DND-41 (cell line): ENCODE measurements at places on chromosomes 7 and 10.

GRCh38 chr7:52838981-52839411 lies 196.4 kb upstream of the POM121L12 start:
- no peak overlapping the region for H3K27ac ChIP-seq
- DNase-seq = no peak
- H3K36me3 ChIP-seq = no peaks in the 10 kb centered on the region
- H3K4me3 ChIP-seq = no peak overlapping the region
- H3K27me3 ChIP-seq = no peaks in the 10 kb centered on the region
- H3K4me1 ChIP-seq = no peaks in the 10 kb centered on the region

- no peaks in the 10 kb centered on the region for H3K27me3 ChIP-seq
- H3K4me1 ChIP-seq = peaks cover 44% of the 10 kb centered on the region
- no peak for DNase-seq
- peak overlapping the region; percentile 60; the same call in 1 of the 2 replicates for H3K27ac ChIP-seq
Observed at GRCh38 chr7:36153571-36154097, 580 bp downstream of the EEPD1 start.

DNA sequence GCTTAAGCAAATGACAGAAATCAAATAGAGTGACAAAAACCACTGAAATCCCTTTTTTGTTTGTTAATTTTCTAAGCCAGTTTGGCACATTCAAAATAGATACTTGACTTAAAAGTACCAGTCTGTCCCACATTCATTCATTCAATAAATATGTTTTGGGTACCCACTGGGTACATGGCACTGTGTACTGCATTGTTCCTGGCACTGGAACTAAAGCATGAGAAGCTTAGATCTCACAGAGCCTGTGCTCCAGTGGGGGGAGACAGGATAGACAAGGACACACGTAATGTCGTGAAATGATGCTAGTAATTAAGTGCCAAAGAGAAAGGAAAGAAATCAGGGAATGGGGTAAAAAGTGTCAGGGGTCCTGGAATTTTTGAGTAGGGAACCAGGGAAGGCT lies 13.0 kb downstream of the MTURN start:
- H3K27me3 ChIP-seq = no peaks in the 10 kb centered on the region
- no peak overlapping the region for H3K4me3 ChIP-seq
- H3K27ac ChIP-seq = no peak overlapping the region
- no peaks in the 10 kb centered on the region for H3K4me1 ChIP-seq
- no peaks in the 10 kb centered on the region for H3K36me3 ChIP-seq
- DNase-seq = no peak

DNA sequence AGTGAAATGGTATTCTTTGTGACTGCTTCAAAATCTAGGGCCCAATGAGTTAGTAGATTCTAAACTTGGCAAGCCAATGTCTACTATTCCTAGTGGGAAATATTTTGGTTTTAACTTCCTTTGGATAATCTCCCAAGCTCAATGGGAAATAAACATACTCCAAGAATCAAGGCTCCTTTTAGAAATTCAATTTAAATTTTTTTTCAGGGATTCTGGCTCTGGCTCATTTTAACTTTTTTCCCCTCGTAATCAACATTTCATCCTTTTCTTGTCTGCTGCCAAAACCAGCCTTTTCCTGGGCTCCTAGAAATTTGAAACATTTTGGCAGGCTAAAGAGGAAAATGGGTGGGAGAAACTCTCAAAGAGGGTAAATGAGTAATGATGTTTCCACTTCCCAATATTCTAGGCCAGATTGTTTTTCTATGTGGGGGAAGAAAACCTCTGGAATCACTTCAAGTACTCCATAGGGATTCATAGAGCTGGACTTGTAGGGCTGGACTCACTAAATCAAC lies 85.6 kb upstream of the AGR3 start:
- no peaks in the 10 kb centered on the region for H3K27me3 ChIP-seq
- no peak for DNase-seq
